ENCODE measurements at places on chromosomes 7 and 10.

GRCh38 chr7:1609023-1609422 lies 39.2 kb upstream of the PSMG3 start:
- no peak overlapping the region for H3K4me3 ChIP-seq
- DNase-seq: no peak
- peaks cover 2% of the 10 kb centered on the region for H3K27me3 ChIP-seq
- H3K4me1 ChIP-seq: peaks cover 31% of the 10 kb centered on the region
- no peaks in the 10 kb centered on the region for H3K36me3 ChIP-seq

DNA sequence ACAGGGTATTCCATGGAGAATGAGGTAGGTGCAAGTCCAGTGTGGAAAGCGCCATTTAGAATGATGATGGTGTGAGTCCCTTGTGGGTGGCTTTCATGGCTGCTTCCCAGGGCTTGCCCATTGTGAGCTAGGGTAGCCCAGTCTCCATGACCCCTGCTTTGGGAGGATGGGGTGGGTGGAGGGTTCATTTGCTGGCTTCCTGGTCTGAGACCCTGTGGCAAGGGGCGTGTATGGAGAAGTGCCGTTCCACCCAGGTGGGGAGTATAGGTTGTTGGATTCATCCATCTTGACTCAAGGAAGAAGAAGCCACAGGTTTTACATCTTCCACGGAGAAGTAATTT lies 27.7 kb downstream of the CCM2 start:
- H3K27me3 ChIP-seq: no peaks in the 10 kb centered on the region
- no peak for DNase-seq
- H3K27ac ChIP-seq: no peak overlapping the region
- peaks cover 2% of the 10 kb centered on the region for H3K4me1 ChIP-seq

GRCh38 chr10:132321726-132322125 lies 10.3 kb upstream of the LRRC27 start:
- no peak overlapping the region for H3K4me3 ChIP-seq
- no peak for DNase-seq

GRCh38 chr10:100433253-100434240 lies 29.3 kb upstream of the WNT8B start:
- H3K36me3 ChIP-seq: no peaks in the 10 kb centered on the region
- H3K4me1 ChIP-seq: no peaks in the 10 kb centered on the region
- DNase-seq: peak; percentile 91
- no peak overlapping the region for H3K4me3 ChIP-seq
- H3K27me3 ChIP-seq: no peaks in the 10 kb centered on the region

GRCh38 chr7:132519936-132520335 lies 56.3 kb downstream of the PLXNA4 start:
- no peaks in the 10 kb centered on the region for H3K4me1 ChIP-seq
- peaks cover 8% of the 10 kb centered on the region for H3K36me3 ChIP-seq
- H3K27ac ChIP-seq: no peak overlapping the region
- no peaks in the 10 kb centered on the region for H3K27me3 ChIP-seq
- no peak for DNase-seq

- H3K27ac ChIP-seq: no peak overlapping the region
- H3K36me3 ChIP-seq: no peaks in the 10 kb centered on the region
- DNase-seq: no peak
- no peaks in the 10 kb centered on the region for H3K27me3 ChIP-seq
- H3K4me1 ChIP-seq: no peaks in the 10 kb centered on the region
Measured at GRCh38 chr10:118163217-118163616, 116.5 kb upstream of the RAB11FIP2 start.

DNA sequence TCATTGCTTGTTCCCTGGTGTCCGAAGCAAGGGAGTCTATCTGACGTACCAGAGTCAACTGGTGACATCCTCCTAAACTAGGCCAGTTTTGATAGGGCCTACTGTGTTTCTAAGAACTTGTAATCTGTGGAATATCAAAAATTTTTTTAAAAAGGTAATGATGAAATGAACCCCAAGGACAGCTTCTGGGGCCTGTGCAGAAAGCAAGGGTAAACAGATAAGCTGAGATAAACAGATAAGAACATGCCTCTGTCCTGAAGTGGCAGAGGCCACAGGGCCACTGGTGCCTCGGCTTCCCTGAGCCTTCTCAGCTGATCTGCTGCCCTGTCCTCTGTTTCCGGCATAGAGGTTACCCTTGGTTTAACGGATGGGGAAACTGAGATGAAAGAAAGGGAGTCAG lies 8.8 kb downstream of the GRK5 start:
- no peaks in the 10 kb centered on the region for H3K4me1 ChIP-seq
- H3K4me3 ChIP-seq: no peak overlapping the region
- no peaks in the 10 kb centered on the region for H3K36me3 ChIP-seq
- no peak for DNase-seq

DNA sequence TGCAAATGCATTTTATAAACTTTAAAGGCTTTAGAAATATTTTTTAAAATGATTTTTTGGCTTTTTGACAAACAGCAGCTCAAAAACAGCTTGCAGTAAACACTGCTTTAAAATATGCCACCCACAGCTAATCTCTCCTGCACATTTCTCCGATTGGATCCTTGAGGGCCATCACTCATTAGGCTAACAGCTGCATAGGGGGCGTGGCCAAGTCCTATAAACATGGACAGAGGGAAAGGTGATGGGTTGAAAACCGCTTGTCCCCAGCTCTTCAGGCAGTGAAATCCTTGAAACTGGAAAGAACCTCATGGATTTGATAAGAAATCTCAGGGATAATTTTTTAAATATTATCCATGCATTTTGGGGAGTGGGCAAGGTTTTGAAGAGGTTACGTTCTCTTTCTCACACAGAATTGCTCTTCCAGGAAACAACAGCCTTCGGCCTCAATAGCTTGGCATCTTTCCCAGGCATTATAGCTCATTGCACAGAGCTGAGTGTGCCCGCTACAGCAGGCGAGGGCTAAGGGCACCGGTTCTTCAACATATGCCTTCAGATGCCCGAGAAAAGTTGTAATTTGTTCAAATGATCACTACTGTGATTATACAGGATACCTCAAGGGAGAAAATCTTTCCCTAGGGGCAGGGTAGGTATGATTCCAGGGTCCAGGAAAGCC lies 1.7 kb downstream of the PLEKHS1 start:
- no peak for DNase-seq
- peaks cover 3% of the 10 kb centered on the region for H3K4me1 ChIP-seq
- H3K4me3 ChIP-seq: no peak overlapping the region
- no peak overlapping the region for H3K27ac ChIP-seq

- no peaks in the 10 kb centered on the region for H3K4me1 ChIP-seq
- H3K4me3 ChIP-seq: no peak overlapping the region
- no peak overlapping the region for H3K27ac ChIP-seq
- DNase-seq: no peak
- H3K36me3 ChIP-seq: no peaks in the 10 kb centered on the region
- no peaks in the 10 kb centered on the region for H3K27me3 ChIP-seq
Measured at GRCh38 chr10:66803174-66803573, 122.7 kb upstream of the LRRTM3 start.

- no peak overlapping the region for H3K27ac ChIP-seq
- DNase-seq: no peak
- H3K4me3 ChIP-seq: no peak overlapping the region
- no peaks in the 10 kb centered on the region for H3K36me3 ChIP-seq
- H3K27me3 ChIP-seq: no peaks in the 10 kb centered on the region
Measured at GRCh38 chr10:17544465-17544864, 72.7 kb downstream of the HACD1 start.

DNA sequence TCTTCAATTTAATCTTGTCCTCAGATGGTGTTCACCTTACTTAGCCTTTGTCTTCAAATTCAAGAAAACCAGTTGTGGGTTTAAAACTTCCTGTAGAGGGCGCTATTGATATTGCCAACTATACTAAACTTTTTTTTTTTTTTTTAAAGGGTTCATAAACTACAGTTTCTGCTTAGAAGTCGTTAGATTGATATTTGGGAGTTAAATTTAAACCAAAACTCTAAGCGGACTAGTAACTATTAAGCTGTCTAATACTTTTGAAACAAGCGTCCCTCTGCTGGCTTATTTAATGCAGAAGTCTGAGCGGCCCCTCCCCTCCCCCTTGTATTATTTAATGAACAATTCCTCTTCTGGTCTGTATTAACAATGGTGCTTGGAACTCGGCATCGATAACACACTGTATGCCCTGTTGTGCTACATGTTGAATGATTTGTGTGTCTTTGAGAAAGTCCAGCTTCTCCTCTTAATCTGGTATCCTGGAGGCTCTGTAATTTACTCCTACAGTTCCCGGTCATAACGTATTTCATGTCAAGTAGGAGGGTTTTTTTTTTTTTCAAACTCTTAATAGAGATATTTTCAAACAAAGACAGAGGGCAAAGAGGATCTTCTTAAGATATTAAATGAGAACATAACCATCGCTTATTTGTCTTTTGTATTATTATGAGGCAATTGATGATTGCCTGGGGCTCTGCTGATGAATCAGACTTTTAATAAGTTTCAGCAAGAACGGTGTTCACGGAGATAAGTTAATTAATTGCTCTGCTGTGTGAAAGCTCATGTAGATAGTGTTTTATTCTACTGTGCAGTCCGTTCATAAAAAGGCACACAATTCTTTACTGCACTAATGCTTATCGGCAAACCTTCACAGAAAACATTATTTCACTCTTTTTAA lies 22.6 kb upstream of the CREB5 start:
- peak overlapping the region; percentile 76 for H3K27ac ChIP-seq
- H3K4me1 ChIP-seq: no peaks in the 10 kb centered on the region
- H3K27me3 ChIP-seq: no peaks in the 10 kb centered on the region

DNA sequence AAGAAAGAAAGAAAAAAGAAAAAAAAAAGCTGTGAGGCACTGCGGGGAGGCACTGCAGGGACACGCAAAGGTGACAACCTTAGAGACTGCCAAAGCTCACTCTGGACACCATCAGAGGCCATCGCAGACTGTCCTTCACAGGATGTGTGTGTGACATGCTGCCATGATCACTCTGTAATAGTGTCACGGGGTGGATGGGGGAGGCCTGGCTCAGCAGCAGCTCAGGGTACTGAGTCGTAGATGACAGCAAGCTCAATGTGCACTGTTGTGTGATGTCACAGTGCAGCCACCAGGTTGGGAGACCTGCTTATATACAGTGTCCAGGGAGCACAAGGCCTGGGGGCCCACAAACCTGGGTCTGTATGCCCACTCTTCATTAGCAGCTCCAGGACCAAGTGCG lies 83.3 kb downstream of the SLIT1 start:
- H3K27ac ChIP-seq: no peak overlapping the region
- H3K4me3 ChIP-seq: no peak overlapping the region
- DNase-seq: no peak
- H3K36me3 ChIP-seq: peaks cover 18% of the 10 kb centered on the region

- no peaks in the 10 kb centered on the region for H3K36me3 ChIP-seq
- no peaks in the 10 kb centered on the region for H3K4me1 ChIP-seq
- no peak for DNase-seq
- H3K4me3 ChIP-seq: no peak overlapping the region
Measured at GRCh38 chr10:86553639-86554038, 32.0 kb upstream of the WAPL start.

GRCh38 chr10:115957786-115958442 lies 315.1 kb downstream of the GFRA1 start:
- DNase-seq: peak; percentile 62
- H3K4me3 ChIP-seq: no peak overlapping the region
- no peaks in the 10 kb centered on the region for H3K27me3 ChIP-seq
- peaks cover 4% of the 10 kb centered on the region for H3K4me1 ChIP-seq
- no peak overlapping the region for H3K27ac ChIP-seq

GRCh38 chr10:60817398-60817805 lies 39.1 kb downstream of the CDK1 start:
- no peaks in the 10 kb centered on the region for H3K4me1 ChIP-seq
- no peaks in the 10 kb centered on the region for H3K36me3 ChIP-seq
- no peak for DNase-seq
- H3K27me3 ChIP-seq: no peaks in the 10 kb centered on the region
- no peak overlapping the region for H3K27ac ChIP-seq

DNA sequence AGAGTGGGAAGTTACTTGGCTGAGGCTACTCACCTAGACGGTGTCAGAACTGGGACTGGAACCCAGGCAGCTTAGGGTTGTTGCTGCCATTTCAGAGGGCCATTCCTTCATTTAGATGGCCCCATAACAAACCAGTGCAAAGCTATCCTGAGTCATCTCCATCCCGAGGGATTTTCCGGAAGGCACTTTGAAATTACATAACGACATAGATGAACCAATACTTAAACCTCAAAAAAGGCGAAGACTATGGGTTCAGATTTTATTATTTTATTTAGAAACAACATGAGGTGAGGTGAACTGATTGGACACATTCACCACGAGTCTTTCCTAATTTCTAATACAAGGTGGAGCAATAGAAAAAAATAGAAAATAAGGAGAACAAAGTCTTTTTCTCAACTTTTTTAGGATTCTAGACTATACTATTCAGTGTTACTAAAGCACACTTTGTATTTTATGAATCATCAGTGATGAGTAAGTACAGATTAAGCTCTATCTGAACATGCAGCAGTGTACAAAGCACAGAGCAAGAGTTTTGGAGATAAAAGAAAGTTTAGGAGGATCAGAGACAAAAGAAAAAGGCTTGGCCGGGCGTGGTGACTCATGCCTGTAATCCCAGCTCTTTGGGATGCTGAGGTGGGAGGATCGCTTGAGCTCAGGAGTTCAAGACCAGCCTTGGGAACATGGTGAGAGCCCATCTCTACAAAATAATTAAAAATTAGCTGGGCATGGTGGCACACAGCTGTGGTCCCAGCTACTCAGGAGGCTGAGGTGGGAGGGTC lies 79.5 kb upstream of the SVIL start:
- no peak overlapping the region for H3K27ac ChIP-seq
- H3K4me1 ChIP-seq: no peaks in the 10 kb centered on the region
- no peak overlapping the region for H3K4me3 ChIP-seq
- DNase-seq: no peak

- DNase-seq: no peak
- no peak overlapping the region for H3K4me3 ChIP-seq
- H3K27ac ChIP-seq: no peak overlapping the region
- H3K36me3 ChIP-seq: no peaks in the 10 kb centered on the region
Measured at GRCh38 chr7:65222655-65223054, 151.0 kb upstream of the ZNF92 start.

DNA sequence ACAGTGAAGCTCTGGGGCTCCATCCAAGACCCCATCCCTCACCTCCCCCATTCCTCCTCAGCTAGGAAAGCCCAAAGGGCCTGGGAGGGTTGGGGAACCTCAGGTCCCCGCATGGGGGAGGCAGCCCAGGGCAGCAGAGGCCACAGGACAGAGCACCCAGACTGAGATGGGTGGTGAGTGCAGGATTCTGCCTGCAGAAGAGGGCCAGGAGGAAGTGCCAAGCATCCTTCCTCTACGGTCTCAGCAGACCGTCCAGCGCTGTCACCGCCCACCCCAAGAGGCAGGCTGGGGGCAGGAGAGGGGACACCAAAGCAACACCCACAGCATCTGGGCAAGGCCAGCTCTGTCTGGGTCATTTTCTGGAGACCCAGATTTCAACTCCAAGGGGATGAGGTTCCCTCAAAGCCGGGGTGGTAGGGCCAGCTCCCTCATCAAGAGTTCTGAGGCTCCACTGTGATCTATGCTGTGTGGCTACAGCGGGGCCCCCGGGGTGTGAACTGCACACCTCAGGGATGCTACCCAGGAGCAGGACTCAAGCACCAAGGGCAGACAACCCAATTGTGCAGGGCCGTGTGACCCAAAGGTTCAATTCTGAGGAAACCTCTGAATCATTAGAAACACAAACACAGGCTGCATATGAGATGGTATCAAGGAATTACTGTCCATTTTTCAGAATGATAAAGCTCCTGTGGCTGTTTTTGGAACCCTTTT lies 46.8 kb downstream of the CAMK2B start:
- H3K4me3 ChIP-seq: no peak overlapping the region
- no peaks in the 10 kb centered on the region for H3K27me3 ChIP-seq
- no peak for DNase-seq
- no peak overlapping the region for H3K27ac ChIP-seq

- DNase-seq: no peak
- peak overlapping the region; percentile 66 for H3K4me3 ChIP-seq
- H3K36me3 ChIP-seq: peaks cover 23% of the 10 kb centered on the region
- H3K4me1 ChIP-seq: peaks cover 42% of the 10 kb centered on the region
Measured at GRCh38 chr7:4882169-4883032, 1.1 kb downstream of the RADIL start.

All from spinal cord (tissue), 10 donors.